ENCODE measurements at places on chromosomes 3 and 15.

DNA sequence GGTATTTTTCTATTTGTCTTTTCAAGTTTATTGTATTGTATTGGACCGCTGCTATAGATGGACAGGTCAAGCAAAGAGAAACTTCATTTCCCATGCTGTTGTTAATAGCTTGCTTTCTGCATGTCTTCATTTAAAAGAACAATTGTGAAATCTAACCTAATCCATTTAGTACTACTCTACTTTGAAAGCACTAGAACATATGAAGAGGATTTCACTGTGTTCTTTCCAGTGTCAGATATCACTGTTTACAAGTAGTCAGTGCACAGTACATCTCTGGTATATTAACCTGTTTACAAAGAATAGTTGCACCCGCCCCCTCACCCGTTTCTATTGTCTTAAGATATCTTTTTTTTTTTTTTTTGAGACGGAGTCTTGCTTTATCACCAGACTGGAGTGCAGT lies 21.8 kb upstream of the EDEM1 start:
- DNase-seq: no peak

- no peak for DNase-seq
These were observed 69.6 kb upstream of the RASGRF1 start for GRCh38 chr15:79160211-79160610.

DNA sequence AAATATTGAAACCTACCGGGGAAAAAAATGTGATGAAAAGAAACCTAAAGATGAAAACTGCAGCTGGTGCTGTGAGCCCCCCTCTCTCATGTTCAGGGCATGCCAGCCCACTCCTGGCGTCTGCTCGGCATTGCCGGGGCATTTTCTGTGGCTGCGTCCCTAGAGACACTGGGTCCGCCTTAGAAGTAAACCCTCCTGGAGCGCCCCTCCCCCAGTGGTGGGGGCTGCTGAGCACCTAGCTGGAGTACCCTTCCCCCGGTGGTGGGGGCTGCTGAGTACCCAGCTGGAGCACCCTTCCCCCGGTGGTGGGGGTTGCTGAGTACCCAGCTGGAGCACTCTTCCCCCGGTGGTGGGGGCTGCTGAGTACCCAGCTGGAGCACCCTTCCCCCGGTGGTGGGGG lies 24.5 kb upstream of the GABRA5 start:
- no peak for DNase-seq

- no peak for DNase-seq
These were observed 1.2 kb upstream of the EDEM1 start for GRCh38 chr3:5186089-5186857.

GRCh38 chr3:62500556-62501288 lies 127.4 kb upstream of the FEZF2 start:
- DNase-seq: no peak

DNA sequence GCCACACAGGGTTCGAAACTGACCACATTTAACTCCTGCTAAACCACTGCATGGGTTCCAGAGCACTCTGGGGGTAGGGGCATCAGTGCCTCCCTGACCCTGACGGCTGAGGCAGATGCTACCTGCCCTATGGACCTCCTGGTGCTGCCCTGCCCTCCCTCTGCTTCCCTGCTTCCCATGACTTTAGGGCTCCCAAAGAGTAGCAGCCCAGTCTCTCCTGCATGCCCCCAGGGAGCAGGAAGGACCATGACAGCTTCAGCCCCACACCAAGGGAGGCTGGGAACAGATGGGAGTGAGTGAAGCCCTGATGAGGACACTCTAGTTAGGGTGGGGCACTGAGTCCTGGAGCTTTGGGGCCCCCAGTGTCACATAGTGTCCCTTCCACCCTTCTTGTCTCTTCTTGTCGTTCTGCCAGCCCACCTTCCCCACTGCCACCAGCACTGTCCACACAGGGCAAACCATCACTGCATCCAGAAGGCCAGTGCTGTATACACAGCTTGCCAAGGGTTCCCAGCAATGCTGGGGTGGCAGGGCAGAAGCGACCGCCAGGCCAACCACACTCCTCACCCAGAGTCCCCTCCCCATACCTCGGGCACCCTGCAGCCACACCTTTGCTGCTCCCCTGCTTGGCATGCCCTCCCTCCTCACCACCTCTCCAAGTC lies 31.0 kb downstream of the SRPRB start:
- no peak for DNase-seq

GRCh38 chr3:116148881-116149851 lies 296.1 kb downstream of the LSAMP start:
- no peak for DNase-seq

DNA sequence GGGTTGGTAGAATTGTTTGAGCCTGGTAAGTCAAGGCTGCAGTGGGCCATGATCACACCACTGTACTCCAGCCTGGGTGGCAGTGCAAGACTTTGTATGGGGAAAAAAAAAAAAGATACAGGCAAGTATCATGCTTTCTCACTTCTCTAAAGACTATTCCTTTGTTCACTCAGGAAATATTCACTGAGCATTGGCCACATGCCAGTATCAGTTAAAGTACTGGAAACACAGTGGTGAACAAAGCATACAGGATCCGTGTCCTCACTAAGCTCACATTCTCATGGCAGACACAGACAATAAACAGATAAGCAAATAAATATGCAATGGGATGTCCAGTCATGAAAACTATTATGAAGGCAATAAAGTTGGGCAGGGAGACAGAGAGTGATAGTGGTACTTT lies 5.1 kb upstream of the MTHFS start:
- no peak for DNase-seq

- DNase-seq: peak; percentile 84
These were observed 76.4 kb downstream of the DAPK2 start for GRCh38 chr15:63969652-63970421.

DNA sequence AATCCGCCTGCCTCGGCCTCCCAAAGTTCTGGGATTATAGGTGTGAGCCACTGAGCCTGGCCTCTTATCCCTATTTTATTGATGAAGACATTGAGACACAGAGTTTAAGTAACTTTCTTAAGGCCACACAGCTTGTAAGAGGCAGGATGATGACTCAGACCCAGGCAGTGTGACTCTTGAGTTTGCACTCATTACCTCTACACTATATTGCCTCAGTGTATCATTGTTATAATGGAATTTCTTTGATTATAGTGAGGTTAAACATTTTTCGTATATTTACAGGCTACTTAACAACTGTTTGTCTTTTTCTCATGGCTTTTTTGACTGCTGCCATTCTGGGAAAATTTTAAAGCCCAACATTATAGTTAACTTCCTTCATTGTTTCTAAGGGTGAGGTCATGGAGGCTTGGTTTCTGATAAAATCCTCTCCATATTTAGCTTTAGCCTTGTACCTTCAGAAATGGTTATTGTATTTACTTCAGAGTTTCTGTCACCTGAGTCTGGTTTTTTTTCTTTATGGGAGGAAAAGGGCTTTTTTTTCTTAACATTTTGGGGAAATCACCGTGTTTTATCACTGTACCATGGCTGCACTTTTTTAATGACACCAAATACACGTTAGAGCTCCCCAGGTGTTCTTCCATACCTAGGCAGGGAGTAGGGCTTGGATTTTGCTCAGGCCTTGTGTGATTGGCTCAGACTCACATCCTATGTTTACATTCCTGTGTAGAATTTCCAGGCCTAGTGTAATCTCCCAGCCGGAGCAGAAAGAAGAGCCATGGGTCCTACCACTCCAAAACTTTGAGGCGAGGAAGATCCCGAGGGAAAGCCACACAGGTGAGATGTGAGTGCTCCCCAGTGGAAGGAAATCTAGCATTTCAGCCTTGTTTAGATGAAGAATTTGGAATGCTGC lies 6.3 kb downstream of the ZNF774 start:
- peak; percentile 47 for DNase-seq

DNA sequence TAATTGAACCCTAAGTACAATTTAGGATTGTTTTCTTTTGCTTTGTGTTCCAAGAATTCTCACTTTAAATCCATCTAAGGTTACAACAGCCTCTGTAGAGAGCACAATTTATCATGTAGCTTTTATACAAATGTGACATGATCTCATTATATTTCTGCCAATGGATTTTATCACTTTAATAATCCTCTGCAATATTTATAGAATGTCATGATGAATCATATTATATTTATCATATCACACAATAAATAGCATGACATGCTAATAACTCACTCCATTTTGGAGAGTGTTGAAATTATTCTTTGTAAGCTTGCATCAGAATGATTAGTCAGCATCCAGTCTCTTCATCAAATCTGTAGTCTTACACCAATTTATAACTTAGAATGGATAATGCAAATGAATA lies 280.6 kb upstream of the ZNF717 start:
- DNase-seq: no peak

- DNase-seq: no peak
These were observed 8.9 kb downstream of the MKRN2OS start for GRCh38 chr3:12536423-12536822.

DNA sequence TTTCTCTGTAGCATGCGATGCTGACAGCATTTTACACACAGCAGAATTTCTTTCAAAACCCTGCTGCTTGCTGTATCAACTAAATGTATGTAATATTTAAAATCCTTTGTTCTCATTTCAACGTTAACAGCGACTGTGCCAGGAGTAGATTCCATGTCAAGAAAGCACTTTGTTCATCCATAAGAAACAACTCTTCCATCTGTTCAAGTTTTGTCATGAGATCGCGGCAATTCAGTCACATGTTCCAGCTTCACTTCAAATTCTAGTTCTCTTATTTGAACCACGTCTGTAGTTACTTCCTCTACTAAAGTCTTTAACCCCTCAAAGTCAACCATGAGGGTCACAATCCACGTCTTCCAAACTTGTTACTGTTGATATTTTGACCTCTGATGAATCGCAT lies 50.6 kb downstream of the SMARCC1 start:
- no peak for DNase-seq

DNA sequence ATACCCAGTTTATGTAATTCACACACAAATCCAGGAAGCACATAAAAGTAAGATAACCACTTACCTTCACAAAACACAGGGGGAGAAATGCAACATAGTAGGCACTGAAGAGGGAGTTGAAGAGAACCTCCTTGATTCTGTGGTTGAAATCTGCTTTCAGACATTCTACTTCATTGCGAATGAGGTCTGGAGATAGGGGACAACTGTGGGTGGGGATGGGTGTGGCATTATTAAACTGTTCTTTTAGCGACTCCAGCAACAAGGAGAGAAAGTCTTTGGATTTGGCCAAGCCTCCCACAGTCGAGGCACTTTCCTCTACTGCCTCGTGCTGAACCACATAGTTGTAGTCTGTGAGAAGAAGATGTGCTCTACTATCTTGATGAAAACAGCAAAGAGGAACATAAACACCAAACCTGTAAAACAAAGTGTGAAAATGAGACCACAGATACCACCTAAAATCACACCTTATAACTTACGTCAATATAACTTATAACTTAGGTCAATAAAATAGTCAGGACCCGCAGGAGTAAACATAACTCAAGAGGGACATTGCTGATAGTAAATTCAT lies 25.6 kb downstream of the TMEM39A start:
- no peak for DNase-seq

- no peak for DNase-seq
These were observed 20.6 kb downstream of the EEFSEC start for GRCh38 chr3:128173849-128174248.

DNA sequence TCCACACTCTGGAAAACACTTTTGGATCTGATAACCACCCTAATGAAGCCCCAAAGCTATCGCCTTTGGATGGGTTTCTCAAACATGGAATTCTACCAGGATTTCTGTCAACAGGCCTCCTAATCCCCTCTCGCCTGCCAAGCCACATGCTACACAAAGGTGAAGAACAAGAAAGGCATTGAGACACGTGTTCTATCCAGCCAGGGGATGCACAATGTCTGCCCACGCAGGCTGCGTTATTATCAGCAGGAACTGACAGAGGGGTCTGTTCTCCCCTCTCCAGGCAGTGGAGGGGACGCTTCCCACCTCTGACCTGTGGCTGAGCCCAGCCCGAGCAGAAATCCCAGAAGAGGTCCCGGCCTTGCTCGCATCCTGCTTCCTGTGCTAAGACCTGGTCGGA lies 45.4 kb upstream of the THBS1 start:
- no peak for DNase-seq

DNA sequence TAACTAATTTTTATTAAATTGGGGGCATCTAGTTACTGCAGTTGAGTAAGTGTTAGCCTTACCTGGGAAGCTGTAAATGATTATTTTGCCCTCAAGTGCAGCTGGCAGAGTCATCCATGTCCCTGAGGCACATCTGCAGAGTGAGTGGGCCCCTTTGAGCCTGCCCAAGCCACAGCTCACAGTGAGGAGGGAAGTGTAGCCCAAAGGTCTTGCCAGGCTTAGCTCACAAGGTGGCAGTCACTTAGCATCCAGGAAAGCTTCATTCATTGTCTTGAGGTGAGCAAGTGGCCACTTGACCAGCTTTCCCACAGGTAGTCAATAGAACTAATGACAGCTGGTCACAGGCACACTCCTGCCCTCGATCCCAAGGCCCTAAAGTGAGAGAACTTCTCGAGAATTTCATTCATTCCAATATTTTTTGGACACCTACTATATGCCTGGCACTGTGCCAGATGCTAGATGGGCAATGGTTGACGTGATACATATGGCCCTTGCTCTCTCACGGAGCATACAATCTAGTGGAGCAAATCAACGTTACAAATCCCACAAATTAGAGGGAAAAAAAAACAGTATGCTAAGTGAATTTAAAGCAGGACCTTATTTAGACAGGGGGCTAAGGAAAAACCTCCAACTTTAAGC lies 163.3 kb upstream of the IL12A start:
- no peak for DNase-seq

GRCh38 chr3:183098536-183099025 lies 715 bp downstream of the MCCC1 start:
- no peak for DNase-seq

- no peak for DNase-seq
These were observed 14.4 kb upstream of the CMSS1 start for GRCh38 chr3:99803297-99803696.

DNA sequence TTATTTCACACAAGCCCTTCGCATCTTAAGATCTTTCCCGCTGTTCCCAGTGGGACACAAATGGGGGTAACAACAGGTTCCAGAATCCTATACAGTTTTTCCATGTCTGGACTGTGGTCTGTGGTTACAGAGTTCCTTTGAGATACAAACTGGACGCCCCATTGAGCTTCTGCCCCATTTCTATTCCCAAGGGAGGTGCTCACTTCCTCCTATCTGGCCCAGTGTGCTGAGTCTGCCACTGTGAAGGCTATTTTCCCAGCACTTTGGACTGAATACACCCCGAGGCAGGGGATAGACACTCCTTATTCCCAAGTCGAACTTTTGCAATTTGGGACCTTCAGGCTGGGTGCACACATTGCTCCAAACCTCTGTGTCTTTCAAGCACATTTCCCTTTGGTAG lies 44.0 kb downstream of the MESD start:
- no peak for DNase-seq

DNA sequence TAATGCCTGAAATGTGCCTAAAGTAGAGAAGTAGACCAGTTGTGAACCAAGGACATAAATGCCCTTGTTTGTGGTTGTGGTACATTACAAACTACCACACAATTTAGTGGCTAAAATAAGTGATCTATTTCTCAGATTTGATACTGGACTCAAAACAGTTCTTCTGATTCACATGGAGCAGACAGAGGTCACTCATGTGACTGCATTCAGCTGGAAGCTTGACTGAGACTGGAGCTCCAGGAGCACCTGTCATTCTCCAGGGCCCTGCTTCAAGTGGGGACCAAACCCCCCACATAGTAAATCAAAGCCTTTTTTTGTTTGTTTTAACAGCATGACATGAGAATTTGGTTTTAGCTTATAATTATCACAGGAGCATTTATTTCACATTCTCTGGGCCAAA lies 301.2 kb downstream of the OXSM start:
- no peak for DNase-seq

GRCh38 chr3:183253528-183254486 lies 754 bp downstream of the B3GNT5 start:
- peak; percentile 68 for DNase-seq
